ENCODE measurements at places on chromosomes 2 and 18.

DNA sequence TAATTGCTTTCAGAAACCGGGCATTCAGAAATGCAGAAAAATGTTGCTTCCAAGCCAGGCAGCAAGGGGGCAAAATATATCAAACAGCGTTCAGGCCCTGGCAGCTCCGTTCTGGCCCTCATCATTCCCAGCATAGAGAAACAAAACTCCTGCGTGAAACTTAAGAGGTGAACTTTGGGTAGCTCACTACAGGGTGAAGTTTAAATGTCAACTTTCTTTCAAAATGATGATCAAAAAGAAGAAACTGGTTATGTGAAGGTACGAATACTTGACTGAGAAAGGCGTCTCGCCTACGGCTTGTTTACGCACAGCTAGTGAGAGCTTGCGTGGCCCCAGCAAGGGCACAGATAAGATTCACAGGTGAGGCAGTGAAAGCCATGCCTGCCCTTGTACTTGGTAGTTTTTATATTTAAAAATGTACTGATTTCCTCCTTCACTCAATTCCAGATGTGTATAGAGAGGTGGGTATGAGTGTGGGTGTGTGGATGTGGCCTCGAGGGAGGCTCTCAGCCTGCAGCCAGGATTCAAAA lies 127.5 kb downstream of the NFATC1 start:
- no peak for DNase-seq

- no peak for DNase-seq
Observed at GRCh38 chr2:8663997-8664396, 17.9 kb upstream of the ID2 start.

DNA sequence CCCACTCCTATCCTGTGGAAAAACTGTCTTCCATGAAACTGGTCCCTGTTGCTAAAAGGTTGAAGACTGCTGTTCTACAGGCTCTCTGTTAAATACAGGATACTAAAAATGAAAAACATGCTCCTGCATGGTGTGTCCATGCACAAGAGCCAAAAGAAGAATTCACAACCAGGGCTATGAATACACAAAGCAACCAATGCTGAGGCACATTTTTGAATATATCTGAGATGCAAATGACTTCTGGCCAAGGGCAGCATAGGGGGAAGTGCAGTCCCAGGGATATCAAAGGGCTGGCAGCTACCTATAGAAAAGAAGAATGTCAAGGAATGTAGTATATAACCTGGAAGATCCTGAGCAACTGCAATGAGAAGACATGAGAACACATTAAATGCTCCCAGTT lies 6.6 kb downstream of the NEMP2 start:
- no peak for DNase-seq

GRCh38 chr2:172195836-172196376 lies 93.2 kb upstream of the DLX2 start:
- no peak for DNase-seq

DNA sequence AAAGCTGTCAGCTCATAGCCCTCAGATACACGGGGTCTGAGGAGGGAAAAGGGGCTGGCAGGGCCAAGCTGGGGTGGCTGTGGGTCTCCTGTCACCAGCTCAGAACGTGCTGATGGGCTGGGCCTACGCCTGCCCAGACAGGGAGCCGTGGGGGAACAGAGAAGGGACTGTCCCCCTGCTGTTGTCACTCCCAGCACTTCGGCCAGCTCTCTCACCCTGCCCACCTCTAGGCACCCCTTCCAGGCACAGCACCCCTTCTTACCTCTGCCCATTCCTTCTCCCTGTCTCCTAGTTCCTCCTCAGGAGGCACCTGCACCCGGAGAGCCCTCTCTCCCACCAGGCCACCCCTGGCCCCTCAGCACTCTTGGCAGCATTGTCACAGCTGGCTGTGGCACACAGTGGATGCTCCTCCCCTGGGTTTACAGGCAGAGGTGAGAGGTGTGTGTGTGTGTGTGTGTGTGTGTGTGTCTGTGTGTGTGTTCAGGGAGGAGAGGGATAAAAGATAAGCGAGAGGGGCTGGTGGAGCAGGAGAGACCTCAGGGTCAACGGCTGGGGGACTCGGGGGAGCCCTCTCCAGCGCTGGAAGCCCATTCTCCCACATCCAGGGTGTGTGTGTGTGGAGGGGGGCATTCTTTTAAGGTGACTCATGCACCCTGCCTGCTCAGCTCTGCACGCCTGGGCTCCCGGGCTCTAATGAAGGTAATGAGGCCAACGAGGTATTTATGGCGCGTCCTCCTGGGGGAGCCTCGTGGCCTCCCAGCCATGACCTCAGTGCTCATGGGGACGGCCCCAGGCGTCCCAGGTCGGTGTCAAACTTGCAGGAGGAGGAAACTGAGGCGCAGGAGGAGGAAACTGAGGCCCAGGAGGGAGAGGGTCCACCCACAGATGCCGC lies 66.1 kb upstream of the SMAD7 start:
- DNase-seq, result peak; percentile 87

GRCh38 chr2:238507836-238508235 lies 81.1 kb downstream of the ASB1 start:
- DNase-seq, result no peak

DNA sequence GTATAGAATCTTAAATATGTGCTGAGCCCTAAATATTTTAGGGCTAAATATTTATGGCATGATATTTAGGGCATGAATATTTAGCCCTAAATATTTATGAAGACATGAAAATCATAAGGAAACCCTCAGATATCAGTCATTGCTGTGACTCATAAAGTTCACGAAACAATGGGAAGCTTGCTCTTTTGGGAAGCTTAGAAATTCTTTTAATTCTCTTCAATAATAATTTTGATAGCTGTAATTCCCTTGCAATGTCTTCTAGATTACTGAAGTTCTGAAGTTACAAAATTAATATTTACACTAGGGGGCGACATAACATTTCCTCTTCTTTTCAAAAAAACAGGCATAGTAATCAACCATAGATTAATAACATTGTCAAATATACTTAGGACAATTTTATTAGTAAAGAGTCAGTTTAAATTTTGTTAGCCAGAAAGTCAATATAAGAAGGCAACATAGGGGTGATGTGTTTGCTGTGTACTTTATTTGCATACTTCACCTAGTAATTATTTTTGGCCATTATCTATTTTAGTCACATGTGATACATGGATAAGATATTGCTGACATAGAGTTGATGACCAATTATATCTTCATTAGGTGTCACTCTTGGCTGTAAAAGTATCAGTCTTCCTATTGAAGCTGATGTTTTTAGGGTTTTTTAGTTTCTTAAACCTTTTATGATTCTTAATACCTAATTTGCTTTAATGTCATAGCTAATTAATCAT lies 13.2 kb downstream of the ZNF804A start:
- no peak for DNase-seq

DNA sequence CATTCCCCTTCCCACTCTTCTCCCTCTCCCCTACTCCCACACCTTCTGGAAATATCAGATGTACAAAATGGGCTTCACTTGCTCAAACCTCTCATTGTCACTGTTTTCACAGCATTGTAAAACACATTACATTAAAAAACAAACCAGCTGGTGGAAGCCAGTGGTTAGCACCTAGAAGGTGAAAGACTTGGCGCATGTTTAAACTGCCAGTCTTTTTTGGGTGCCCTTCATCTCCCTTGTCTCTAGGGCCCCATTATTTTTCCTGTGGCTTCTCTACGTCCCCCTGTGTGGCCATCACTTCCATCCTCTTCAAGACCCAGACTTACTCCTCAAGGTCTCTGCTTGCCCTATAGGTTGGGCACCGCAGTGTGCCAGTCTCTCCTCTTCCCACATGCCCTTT lies 34.9 kb downstream of the MGAT5 start:
- no peak for DNase-seq

DNA sequence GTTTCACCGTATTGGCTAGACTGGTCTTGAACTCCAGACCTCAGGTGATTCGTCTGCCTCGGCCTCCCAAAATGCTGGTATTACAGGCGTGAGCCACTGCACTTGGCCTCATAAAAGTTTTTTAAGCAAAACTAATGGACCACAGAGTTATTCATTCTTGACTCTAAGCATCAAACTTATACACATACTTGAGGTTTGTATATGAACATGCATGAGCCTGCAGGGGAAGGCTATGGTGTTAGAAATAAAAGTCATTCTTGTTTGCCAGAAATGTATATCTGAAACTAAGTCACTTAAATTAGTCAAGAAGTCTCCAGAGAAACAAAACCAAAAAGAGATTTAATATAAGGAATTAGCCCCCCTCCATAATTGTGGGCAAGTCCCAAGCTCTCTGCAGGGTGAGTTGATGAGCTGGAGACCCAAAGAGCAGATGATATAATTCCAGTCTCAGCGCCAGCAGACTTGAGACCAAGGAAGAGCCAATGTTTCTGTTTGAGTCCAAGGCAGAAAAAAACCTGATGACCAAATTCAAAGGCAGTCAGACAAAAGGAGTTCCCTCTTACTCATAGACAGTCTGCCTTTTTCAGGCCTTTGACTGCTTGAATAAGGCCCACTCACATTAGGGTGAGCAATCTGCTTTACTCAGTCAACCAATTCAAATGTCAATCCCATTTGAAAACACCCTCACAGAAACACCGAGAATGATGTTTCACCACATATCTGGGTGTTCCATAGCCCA lies 69.0 kb upstream of the DSG1 start:
- no peak for DNase-seq

GRCh38 chr2:24330161-24330560 lies 30.2 kb downstream of the ITSN2 start:
- no peak for DNase-seq

DNA sequence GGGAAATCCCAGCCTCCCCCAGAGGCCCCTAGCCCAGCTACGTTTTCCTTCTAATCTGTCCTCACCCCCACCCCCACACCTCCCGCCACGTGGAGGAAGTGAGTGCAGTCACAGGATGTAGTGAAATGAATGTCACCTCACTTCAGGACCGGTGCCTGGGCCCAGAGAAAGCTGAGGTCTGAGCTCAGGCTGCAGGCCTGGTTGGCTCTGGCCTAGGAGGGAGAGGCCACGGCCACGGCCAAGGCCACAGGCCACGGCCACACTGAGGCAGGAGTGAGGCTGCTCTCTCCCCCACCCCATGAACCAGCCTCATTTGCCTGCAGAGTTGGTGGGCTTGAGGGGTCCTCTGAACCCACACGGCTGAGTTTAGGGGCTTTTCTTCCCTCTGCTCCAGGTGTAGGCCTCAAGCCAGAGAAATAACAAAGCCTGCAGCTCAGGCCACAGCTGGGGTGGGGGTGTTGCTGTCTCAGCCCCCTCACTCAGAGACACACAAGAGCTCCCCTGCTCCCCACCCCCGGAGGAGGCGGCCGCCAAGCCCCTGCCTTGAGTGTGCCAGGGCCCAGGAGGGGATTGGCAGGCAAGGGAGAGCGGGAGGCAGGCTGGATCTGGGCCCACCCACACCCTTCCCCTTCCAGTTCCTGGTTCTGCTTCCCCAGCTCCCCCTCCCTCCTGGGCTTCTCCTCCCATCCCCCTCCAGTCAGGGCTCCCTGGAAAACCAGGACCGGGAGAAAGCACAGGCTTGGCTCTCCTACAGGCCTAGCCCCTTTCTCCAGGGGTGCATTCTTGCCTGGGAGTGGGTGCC lies 27.0 kb downstream of the DNMT3A start:
- DNase-seq, result no peak

GRCh38 chr2:1546023-1546591 lies 132.8 kb downstream of the TPO start:
- peak; percentile 38 for DNase-seq

Measured in H4 (cell line).